CD4-positive, alpha-beta T cell treated with Interleukin-6 for 4 hours (primary cell): ENCODE measurements at places on chromosomes 12 and 14.

DNA sequence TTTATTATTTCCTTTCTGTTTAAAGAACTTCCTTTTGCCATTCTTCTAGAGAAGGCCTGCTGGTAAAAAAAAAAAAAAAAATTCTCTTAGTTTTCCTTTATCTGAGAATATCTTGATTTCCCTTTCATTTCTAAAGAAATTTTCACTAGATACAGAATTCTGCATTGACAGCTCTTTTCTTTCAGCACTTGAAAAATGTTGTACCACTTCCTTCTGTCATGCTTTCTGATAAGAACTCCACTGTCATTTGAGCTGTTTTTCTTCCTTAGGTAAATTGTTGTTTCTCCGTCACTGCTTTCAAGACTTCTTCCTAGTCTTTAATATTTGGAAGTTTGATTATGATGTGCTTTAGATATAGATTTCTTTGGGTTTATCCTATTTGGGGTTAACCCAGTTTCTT lies 113.6 kb upstream of the BTG1 start:
- no peak for DNase-seq

- no peak for DNase-seq
Observed at GRCh38 chr14:84976805-84977204, 553.1 kb upstream of the FLRT2 start.

DNA sequence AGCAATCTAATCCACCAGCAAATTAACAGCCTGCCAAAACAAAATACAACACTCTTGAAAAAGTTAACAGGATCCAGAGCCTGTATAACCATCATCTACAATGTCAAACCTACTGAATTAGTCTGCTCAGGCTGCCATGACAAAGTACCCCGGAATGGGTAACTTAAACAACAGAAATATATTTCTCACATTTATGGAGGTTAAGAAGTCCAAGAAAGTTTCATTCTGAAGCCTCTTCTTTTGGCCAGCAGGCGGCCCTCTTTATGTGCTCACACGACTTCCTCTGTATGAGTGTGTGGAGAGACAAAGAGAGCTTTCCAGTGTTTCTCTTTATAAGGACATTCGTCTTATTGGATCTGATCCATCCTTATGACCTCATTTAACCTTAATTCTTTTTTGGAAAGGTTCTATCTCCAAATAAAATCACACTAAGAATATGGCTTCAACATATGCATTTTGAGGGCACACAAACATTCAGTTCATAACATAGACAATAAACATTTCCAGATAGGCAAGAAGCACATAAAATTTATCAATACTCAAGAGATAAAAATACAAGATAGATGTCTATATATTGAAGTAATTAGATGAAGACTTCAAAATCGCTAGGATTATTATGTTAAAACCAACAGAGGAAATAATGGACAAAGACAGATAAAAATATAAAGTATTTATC lies 5.9 kb upstream of the RERG start:
- peak; percentile 21 for DNase-seq

- no peak for DNase-seq
Observed at GRCh38 chr12:505221-505620, 45.5 kb downstream of the B4GALNT3 start.

DNA sequence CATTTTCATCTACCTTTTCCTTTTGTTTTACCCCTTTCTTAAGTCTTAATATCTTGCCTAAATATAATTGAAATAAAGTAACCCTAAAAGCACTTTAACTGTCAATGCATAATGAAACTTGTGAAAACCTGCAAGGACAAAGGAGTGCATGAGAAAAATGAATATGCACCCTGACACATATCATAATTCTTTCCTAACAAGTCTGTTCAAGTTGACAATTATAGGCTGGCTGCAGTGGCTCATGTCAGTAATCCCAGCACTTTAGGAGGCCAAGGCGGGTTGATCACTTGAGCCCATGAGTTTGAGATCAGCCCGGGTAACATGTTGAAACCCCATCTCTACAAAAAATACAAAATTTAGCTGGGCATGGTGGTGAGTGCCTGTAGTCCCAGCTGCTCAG lies 65.4 kb downstream of the FGD6 start:
- DNase-seq: no peak

DNA sequence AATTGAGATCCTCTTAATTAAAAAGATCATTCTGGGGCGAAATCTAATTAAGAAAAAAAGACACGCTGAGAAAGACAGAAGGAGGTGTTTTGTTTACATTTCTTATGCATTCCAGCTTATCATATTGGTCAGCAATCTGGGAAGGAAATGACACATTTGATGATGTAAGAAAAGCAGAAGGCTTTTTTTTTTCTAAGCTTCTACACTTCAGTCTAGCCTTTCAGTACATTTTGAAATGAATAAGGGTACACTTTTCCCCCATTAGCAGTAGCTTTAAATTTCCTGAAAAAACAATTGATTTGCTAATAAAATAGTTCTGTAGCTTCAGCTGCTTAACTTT lies 5.9 kb upstream of the GSC start:
- no peak for DNase-seq

GRCh38 chr14:54746019-54746418 lies 156.6 kb downstream of the GCH1 start:
- no peak for DNase-seq

DNA sequence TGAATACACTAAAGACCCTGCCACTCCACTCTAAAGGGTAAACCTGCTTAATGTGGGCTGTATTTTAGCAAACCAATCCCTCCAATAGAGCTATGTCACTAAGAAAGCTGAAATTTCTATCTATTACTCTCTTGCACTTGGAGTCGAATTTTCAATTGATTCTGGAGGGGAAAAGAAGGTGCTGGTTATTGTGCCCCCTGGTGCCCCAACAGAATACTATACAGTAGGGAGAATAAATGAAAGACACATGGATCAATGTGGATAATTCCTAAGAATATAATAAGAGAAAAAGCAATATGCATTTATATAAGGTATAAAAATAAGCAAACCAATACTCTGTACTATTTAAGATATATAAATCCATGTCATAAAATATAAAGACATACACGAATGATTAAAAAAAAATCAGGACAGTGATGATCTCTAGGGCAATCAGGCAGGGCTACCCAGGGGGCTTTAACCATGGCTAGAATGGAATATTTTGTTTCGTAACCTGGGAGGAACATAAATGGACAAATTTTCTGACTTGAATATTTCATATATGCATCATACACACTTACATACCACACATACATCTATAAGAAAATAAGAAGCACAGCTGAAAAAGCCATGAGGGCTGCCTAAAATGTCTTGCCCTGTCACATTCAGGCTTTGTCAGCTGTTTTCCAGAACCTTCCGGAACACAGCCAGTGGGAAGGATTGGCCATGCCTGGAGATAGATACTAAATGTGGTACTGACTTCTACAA lies 54.4 kb downstream of the EFCAB11 start:
- peak; percentile 29 for DNase-seq

DNA sequence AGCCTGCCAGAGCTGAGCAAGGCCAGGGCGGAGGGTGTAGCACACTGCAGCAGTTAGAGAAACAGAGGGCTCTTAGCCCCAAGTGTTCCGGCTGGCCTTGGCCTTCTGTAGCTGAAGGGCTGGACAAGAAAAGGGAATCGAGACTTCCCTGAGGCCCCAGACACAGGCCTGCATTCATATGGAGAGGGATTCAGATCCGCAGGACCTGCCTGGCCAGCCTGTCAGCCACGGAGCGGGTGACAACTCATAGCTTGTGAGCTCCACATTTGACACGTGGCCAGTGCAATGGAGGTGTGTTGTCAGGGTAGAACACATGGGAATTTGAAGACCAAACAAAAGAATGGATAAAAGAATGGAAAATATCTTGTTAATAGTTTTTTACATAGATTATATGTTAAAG lies 182.2 kb upstream of the GSC start:
- no peak for DNase-seq

DNA sequence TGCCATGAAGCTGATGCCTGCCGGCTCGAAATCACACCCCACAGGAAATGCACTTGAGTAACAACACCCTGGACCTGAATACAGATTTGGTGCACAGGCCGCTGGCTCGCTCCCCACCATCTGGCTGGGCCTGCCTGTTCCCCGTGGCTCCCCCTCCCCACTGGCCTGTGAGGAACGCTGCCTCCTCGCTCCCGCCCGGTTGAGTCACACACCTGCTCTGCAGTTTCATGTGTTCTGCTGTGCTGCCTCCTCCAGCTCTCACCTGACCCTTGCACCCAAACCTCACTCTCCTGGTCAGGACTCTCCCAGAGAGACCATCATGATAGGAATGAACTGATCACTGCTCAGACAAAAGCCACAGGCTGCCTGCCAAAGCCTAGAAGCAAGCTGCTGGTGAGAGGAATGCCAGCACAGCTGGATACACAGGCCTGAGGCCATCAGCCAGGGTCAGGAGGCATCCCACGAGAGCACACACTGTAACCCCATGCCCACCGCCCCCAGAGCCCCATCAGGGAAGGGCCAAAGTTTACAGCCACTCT lies 3.8 kb upstream of the SIVA1 start:
- DNase-seq: no peak

DNA sequence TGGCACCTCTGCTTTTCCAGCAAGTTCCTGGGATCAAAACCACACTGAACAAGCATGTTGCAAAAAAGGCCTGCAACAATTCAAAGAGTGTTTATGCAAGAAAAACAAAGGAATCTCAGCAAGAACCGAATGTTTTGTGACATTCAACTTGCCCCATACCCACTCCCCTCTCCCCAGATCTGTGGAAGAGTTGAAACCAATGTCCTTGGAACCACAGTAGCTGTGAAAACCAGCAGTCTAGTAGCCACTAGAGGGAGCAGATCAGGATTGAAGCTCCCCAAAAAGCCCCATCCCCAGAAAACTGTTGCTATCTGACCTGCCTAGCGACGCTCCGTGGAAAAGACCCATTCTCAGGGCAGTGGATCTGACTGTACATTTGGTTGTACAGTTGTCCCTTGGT lies 27.1 kb downstream of the PRKAB1 start:
- DNase-seq: no peak

DNA sequence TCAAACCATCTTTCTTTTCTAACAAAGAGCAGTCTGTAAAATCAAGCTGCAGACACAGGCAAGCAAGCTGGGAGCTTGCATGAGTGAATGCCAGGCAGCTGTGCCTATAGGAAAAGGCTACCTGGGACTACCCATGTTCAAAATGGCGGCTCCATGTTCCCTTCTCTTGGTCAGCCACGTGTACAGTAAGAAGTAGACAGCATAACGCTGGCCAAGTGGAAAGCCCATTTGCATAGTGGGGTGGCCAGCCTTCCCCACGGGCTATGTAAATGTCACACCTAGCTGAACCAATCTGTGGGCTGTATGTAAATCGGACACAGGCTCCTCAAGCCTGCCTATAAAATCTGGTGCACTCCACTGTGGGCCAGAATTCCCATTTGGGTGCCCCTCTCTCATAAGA lies 117.1 kb downstream of the SYT10 start:
- DNase-seq: no peak

GRCh38 chr12:87441511-87441910 lies 587.7 kb downstream of the C12orf50 start:
- DNase-seq: no peak

GRCh38 chr12:49952391-49953055 lies 2.0 kb downstream of the AQP2 start:
- DNase-seq: no peak

GRCh38 chr14:20732979-20733635 lies 12.6 kb upstream of the EDDM3A start:
- DNase-seq: no peak

DNA sequence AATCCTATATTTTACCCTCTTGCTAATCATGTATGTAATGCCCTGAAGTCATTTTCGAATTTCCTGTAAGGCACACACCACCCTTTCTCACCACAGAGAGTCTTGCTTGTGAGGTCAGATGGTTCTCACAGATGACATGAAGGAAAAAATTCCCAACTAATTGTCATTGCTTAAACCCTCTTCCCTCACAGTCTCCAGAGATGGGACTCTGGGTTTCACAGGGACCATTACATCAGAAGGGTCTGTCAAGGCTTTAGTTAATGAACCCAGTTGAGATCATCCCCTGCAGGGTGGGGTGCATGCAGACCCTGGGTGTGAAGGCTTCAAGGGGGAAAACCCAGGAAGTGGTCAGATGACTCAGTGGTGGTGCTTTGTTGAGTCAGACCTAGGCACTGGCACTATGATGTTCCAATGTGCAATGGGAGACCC lies 229.6 kb downstream of the BCAT1 start:
- DNase-seq: peak; percentile 8

GRCh38 chr12:12723149-12723680 lies 6.0 kb downstream of the CDKN1B start:
- DNase-seq: no peak

DNA sequence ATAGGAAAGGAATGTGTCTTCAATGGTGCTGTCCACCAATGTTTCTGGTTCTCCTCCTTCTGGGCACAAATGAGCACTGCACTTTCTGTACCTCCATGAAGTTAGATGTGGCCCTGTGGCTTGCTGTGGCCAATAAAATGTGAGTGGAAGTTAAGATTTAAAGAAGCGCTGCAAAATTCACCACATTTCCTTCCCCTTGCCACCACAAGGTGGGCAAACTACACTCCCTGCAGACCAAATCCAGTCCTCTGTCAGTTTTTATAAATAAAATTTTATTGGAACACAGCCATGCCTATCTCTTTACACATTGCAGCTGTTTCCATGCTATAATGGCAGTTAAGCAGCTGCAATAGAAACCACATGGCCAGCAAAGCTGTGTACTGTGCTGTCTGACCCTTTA lies 141.4 kb upstream of the TMPO start:
- DNase-seq: no peak

DNA sequence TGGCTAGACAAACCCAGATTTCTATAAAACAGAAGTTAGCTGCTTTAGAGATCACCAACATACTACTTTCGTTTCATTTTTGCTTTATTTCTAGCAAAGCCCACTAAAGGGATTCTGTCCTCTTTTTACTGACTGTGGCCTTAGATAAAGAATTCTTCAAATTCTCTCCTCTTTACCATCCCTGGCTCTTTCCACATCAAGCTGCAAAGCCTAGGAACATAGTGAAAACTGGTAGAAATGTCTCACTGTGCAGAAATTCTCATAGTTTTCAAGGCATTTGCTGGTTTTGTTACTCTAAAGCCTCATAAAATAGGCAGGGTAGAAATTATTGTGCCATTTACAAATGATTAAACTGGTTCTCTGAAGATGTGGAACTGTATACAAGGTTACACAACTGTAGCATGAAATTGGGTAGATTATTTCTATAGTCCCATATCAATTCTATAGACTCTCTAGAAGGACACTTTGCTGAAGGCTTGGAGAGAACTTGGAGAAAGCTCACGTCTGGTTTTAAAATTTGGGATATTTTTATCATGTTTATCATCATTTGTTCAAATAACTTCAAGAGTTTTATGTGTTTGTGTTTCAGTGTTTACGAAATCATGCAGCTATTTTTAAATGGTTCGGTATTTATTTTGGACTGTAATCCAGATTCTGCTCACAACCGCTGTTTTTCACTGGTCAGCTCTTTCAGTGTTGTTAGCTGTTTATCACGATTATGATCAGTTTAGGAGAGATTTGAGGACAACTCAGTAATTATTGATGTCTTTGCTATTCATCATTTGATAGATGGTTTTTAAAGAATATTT lies 36.7 kb upstream of the CSRP2 start:
- no peak for DNase-seq

GRCh38 chr14:36361210-36361853 lies 40.9 kb upstream of the MBIP start:
- no peak for DNase-seq
